ENCODE measurements at places on chromosomes 1 and 21.

GRCh38 chr1:46153228-46153627 lies 20.8 kb upstream of the PIK3R3 start:
- no peak for DNase-seq

DNA sequence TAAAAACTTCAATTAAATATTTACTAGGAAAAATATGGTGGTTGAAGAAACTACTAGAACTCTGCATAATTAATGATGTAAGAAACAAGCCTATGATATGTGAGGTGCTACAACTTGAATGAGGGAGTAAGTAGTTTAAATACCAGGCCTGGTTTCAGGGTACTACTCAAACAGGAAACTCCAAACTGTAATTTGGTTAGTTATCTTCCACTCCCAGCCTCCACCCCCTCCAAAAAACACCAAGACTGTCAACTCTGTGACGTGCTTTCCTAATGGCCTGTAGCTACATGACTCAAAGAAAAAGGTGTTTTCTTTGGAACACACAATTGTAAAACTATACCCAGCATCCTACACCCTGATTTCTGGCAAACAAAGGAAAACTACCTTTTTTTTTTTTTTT lies 55.9 kb upstream of the RCC1 start:
- no peak for DNase-seq

GRCh38 chr1:211789641-211790464 lies 40.7 kb downstream of the LPGAT1 start:
- DNase-seq = no peak

- DNase-seq = no peak
These were observed 51.5 kb downstream of the ACOT7 start for GRCh38 chr1:6342056-6342455.

DNA sequence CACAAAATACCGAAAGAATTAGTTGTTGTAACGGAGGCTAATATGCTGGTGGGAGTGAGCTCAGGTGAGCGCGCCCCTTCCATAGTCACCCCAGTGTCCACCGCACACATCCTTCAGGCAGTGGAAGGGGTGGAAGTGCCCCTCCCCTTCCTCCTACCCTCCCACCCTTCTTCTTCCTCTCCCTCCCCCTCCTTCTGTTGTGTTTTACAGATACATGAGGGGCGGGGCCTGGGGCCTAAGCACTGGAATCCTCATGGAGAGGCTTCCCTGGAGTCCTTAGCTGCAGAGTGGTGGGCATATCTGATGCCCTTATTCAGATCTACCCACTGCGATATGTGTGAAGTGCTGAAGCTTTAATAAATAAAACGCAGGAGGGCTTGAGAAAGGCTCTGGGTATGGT lies 10.3 kb upstream of the ADARB1 start:
- DNase-seq = no peak
